ENCODE measurements at places on chromosomes 7 and 10.

GRCh38 chr7:101302641-101303101, 18.9 kb downstream of the IFT22 start:
- DNase-seq = no peak

GRCh38 chr10:132980426-132981172, 38.2 kb upstream of the CFAP46 start:
- no peak for DNase-seq

GRCh38 chr7:46209611-46210388, 288.7 kb upstream of the IGFBP3 start:
- no peak for DNase-seq

DNA sequence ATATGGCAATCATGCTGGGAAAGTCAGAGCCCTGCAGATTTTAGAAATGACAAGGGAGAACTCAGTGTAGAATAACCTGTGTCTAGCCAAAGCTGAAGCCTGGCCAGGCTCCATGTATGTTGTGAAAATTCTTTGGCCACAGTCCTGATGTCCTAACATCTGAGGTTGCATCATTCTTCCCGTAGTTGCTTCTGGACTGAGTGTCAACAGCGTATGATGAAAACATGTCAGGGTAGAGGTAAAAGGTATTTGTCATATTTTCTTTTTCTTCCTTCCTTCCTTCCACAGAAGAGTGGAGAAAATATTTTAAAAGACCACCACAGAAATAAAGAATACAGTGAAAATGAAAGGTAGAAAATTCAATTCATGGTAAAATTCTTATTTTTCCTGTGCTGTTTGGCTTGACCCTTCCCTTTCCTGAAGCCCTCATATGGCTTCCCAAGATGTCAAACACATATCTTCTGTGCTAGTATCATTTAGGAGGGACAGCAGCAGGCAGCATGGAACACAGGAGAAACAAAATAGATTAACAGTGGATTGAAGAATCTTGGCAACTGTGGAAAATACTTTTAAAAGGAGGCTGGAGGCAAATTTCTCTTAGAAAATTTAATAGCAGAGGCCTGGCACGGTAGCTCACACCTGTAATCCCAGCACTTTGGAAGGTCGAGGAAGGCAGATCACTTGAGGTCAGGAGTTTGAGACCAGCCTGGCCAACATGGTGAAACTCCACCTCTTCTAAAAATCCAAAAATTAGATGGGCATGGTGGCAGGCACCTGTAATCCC, 18.9 kb upstream of the NRBF2 start:
- DNase-seq = peak; percentile 81

GRCh38 chr10:43699516-43699915, 50.8 kb upstream of the ZNF32 start:
- no peak for DNase-seq

DNA sequence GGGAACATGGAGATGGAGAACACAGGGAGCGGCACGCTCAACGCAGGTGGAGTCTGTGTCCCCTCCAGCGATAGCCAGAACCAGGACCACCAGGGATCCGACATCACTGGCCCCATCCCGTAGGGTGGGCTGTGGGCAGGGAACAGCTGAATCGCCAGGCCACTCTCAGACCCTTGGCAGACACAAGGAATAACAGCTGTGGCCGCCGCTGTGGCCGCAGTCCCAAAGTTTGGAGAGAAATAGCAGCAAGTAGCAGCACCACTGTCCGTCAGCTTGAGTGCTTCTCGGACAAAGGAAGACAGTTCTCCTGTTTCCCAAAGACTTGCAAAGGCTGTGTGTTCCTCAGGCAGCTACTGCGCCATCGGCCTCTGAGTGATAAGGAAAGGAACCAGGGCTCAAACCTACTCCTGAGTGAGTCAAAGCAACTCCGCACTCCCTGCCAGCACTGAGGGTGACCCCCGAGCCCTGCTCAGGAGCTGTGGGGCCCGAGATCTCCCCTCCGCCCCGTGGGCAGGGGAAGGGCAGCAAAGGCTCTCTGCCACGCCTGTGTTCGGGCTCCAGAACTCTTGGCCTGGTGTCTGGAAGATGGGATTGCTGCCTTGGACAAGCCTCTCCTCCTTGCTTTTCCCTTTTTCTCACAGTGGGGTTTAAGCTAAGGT, 82.3 kb upstream of the FAM20C start:
- no peak for DNase-seq

GRCh38 chr7:12683678-12684585, 3.5 kb upstream of the ARL4A start:
- no peak for DNase-seq

DNA sequence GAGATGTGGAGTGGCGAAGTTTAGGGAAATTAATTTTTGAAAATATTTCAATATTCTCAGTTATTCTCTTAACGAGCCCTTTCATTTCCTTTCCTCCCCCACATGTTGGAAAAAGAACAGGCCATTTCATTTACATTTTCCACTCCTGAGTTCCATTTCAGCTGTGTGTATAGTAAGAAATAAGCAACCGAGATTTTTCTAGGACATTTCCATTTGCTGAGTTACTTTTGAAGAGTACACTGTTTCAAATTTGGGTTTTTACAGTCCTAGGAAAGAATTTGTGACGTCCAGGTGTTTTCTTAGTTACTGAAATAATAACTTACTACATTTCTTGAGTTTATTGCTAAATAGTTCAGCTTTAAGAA, 1.2 kb downstream of the SEPTIN7 start:
- DNase-seq = no peak

DNA sequence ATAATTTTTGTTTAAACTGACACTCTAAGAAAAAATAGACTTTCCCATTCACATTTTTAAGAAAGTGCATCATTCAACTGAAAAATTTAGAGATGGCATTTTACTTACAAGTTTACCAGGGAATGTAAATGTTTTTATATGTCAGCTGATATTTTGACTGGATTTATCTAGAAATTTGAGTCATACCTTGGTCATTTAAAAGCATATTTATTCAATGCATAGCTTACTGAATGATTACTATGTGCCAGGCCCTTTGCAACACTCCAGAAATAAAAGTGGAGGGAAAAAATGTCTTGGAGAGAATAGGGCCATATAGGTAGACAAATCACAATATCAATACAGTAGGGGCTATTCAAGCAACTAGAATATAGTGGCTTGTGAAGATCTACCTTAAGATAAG, 98.4 kb upstream of the FAM3C start:
- no peak for DNase-seq

DNA sequence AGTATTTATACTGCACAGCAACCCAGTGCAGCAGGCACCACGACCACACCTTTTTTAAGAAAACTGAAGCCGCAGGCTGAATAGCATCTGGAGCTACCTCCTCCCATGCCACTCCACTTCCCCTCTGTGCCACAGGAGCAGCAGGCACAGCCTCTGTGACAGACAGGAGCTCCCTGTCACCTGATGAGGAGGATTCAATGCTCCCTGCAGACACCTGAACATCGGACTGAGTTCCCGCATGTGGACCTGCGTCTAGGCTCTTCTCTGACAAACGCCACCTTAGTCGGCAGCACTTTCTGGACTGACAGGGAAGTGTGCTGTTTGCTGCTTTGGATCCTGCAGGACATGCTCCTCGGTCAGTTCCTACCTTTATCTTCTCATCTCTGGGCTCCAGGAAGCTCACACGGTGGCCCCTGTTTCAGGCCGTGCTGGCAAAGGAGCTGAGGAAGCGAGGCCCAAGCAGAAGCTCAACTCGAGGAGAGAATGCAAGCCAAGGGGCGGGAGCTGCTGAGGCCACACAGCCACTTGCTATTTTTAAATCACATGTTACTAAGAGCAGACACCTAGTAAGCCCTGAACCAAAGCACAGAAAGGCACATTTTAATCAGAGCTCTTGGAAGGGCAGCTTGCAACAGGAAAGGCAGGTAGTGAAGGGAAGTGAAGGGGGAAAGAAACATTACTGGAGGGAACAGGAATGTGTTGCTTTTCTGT, 56.6 kb downstream of the VOPP1 start:
- DNase-seq = no peak

DNA sequence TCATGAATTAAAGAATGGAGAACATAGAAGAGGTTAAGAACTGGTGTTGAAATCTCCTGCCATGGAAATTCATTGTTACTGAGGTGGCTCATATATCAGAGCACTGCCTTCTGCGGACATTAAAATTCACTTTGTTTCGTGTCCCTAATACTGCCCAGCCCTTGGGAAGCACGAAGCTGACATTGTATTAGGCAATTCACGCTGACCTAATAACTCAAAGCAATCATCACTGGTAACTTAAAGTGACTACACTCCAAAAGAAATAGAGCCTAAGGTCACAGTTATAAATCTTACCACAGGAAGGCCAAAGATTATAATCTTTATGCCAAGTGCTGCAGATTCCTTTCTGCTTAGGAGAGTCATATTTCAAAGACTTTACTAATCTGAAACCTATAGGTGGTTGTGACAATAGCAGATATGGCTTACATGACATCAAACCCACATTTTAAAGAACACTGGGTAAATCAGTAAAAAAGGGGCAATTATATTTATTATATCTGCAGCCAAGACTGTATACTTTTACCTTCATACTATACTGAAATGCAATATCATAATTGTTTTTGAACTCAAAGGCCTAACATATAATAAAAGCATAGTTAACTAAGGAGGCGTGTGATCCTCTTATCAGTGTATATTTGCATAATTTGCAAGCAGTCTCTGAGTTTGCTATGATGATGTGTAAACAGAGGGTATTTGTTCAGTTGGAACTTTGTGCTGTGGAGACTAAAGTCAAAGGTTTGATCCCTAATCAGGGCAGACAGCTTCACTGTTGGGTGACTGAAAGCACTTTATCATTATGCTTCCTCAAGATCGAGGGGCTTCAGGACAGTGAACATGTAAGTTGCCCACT, 51.9 kb upstream of the CAPZA2 start:
- DNase-seq = no peak

- peak; percentile 32 for DNase-seq
Measured at GRCh38 chr10:98536551-98536950, 89.8 kb upstream of the HPS1 start.

DNA sequence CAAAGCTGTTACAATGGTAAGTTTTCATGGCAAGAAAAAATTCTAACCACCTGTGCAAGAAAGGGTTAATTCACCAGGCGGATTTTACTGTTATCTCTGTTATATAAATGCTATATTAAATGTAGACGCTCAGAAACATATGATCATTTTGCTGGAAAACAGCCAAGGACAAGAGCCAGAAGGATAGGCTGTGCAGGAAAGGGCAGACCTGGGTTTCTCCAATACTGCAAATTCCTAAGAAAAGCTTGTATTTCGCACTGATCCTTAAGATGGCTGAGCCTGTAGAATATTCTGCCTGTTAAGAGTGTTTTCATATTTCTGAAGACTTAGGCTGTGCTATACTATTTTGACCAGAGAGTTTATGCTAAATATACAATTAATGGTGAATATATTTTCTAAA, 564.1 kb upstream of the KCND2 start:
- DNase-seq = no peak

DNA sequence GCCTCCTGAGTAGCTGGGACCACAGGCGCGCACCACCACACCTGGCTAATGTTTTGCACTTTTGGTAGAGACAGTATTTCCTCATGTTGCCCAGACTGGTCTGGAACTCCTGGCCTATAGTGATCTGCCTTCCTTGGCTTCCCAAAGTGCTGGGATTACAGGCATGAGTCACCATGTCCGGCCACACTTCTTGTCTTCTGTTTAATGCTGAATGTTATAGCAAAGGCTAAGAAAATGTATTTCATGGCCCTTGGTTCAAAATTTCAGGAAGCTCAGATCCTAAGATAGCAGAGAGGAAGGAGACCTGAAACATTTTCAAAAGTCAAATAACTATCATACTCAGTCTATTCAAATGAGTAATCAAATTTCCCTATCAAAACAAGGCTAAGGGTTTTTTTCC, 229.6 kb downstream of the BAMBI start:
- DNase-seq = no peak

- DNase-seq = no peak
Measured at GRCh38 chr7:69843653-69844052, 245.4 kb downstream of the AUTS2 start.

GRCh38 chr10:105837951-105838350, 1196.9 kb downstream of the SORCS3 start:
- DNase-seq = no peak

GRCh38 chr7:29494350-29494749, 69.3 kb upstream of the PRR15 start:
- no peak for DNase-seq

- DNase-seq = no peak
Measured at GRCh38 chr7:122550545-122550944, 148.4 kb downstream of the RNF133 start.

- no peak for DNase-seq
Measured at GRCh38 chr10:30573721-30574431, 55.7 kb downstream of the LYZL2 start.

GRCh38 chr7:72704894-72705293, 123.1 kb downstream of the TYW1B start:
- no peak for DNase-seq

DNA sequence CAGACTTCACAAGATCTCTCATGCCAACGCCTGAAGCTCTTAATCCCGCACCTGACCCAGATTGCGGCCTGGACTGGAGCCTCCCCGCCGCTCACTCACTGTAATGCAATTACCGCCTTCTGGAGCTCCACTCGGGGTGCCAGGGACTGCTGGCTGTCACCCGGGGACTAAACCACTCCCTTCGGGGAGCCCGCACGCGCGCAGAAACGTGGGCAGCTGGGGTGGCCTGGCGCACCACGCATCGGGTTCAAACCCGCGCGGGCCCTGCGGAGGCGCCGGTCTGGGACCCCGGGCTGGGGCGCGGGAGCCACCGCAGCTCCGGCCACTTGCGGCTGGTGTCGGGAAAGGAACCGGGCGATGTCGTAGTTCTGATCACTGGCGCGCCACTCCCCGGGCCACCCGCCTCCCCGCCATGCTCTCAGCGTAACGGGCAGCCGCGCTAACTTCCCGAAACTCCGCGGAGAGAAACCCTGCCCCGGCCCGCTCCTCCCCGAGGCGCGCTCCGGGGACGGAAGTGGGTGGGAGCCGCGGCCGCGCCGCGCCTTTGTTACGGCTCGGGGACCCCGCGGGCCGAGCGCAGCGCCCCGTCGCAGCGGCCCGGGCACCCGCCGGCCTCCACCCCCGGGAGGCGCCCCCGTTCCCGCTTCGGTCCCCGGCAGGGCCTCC, 100.3 kb upstream of the SVIL start:
- DNase-seq = peak; percentile 55

DNA sequence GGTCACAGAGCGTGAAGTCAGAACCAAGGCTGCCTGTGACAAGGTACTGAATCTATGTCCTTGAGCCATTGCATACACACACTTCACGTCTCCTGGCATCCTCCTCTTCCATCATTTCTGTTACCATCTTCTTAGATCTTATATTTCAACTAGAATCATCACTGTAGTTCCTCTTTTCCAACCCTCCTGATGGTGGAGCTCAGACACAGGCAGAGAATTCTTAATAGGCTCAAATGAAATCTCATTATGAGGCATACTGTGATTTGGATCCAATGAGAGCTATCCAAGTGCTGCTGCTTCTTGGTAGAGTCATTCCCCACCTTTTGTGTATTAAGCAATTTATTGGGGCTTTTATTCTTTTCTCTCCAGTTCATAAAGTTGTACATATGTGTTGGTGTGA, 113.2 kb downstream of the CALCR start:
- DNase-seq = no peak

GRCh38 chr7:3859431-3859830, 558.4 kb downstream of the SDK1 start:
- no peak for DNase-seq

GRCh38 chr7:89849052-89849451, 305.2 kb upstream of the STEAP1 start:
- DNase-seq = no peak

GRCh38 chr7:12549106-12549505, 21.4 kb upstream of the SCIN start:
- DNase-seq = no peak
